ENCODE measurements at places on chromosomes 12 and 14. TPM values are rescaled to one million over a fixed set of nuclear protein-coding genes. Genes with fewer than 3 reads are reported as not detected.

The ARMH4 gene
- 0.07 TPM for total RNA-seq

The SLC38A2 gene
- total RNA-seq = 292 TPM

The CCDC184 gene
- total RNA-seq = 0.09 TPM

The LTBP2 gene
- total RNA-seq = 0.18 TPM

The PPP4R4 gene
- not detected for total RNA-seq

The PTPRO gene
- 0.22 TPM for total RNA-seq

The MANSC4 gene
- total RNA-seq = not detected

The CCER1 gene
- not detected for total RNA-seq

The FOXA1 gene
- 2.4 TPM for total RNA-seq

The SERPINA12 gene
- not detected for total RNA-seq

The MLEC gene
- 104 TPM for total RNA-seq

The CLEC9A gene
- not detected for total RNA-seq

The SCNN1A gene
- 0.34 TPM for total RNA-seq

The PPFIA2 gene
- not detected for total RNA-seq

The TAS2R20 gene
- 0.74 TPM for total RNA-seq

The PRR4 gene
- 1.6 TPM for total RNA-seq

The KRT6C gene
- not detected for total RNA-seq

The KIF26A gene
- 0.04 TPM for total RNA-seq

The MEG3 gene
- 3.8 TPM for total RNA-seq

The GSC gene
- total RNA-seq = not detected

The PLEKHD1 gene
- total RNA-seq = not detected

The KLRB1 gene
- total RNA-seq = not detected

The BTBD7 gene
- total RNA-seq = 12.3 TPM

The AMN1 gene
- 5.4 TPM for total RNA-seq

Data from K562 (cell line).